ENCODE measurements at places on chromosomes 5 and 9.

GRCh38 chr5:144487761-144488160, 317.1 kb downstream of the KCTD16 start:
- no peak for DNase-seq

DNA sequence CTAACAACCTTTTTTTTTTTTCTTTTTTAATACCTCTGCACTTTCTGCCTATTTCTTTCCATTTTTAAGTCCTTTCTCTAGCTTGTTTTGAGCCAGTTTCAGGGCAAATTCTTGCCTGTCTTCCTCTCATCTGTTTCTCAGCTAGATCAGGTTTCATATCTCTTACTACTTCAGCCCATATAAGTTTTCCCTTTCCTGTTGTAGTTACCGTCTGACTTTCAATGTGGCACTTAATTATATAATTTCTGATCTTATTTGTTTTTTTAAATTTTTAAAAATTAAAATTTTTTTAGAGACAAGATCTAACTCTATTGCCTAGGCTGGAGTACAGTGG, 104.7 kb upstream of the ELL2 start:
- DNase-seq: no peak

GRCh38 chr9:136777359-136777758, 13.0 kb upstream of the LCN15 start:
- DNase-seq: no peak

GRCh38 chr5:55498457-55498856, 36.3 kb downstream of the PLPP1 start:
- DNase-seq: no peak

DNA sequence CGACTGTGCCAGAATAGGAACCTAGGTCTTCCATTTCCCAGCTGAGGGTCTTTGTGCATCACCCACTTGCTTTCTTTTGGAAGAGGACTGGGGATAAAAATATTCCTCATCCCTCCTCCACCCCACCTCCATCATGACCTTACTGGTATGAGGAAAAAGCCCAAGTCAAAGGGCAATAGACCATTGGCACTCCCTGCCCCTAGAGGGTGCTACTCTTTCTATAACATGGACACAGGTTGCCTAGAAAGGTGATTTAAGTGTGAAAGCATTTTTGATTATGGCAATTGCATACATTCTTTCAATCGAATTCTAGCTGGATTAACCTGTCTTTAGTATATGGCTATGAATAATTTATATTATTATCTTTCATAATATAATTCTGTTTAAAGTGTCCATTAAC, 22.8 kb upstream of the ZNF618 start:
- DNase-seq: no peak

DNA sequence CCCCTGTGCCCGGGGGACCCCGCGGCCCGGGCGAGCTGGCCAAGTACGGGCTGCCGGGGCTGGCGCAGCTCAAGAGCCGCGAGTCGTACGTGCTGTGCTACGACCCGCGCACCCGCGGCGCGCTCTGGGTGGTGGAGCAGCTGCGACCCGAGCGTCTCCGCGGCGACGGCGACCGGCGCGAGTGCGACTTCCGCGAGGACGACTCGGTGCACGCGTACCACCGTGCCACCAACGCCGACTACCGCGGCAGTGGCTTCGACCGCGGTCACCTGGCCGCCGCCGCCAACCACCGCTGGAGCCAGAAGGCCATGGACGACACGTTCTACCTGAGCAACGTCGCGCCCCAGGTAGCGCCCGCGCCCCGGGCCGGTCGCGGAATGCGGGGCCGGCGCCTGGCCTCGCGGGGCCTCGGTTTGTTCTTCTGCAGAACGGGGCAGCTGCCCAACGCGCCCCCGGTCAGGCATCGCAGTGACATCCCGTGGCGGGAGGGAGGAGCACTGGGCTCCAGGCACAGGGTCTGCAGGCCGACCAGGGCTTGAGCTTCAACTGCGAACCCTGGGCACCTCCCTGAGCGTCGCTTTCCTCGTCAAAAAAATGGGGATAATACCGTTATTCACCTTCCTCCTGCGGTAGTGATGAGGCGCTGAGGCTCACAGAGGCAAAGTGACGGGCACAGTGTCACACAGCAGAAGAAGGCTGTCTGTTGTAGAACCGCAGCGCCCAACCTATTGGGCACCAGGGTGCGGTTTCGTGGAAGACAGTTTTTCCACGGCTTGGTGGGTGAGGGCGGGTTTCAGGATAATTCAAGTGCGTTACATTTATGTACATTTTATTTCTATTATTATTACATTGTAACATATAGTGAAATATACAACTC, 777 bp downstream of the ENDOG start:
- peak; percentile 39 for DNase-seq

DNA sequence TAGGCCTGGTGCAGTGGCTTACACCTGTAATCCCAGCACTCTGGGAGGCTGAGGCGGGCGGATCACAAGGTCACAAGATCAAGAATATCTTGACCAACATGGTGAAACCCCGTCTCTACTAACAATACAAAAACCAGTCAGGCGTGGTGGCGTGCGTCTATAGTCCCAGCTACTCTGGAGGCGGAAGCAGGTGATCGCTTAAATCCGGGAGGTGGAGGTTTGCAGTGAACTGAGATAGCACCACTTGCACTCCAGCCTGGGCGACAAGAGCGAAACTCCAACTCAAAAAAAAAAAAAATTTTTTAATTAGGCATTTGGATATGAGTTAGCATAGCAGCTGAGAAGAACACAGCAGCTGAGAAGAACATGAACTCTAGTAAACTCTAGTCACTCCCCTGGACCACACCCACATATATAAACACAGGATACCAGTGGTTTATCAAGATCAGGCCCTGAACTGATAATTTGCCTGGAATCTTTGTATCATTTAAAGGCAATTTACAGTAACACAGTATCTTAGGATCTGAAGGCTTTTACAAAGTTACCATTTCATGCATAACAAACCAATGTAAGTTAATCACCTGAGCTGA, 4.6 kb upstream of the UGCG start:
- no peak for DNase-seq

- DNase-seq: no peak
Observed at GRCh38 chr9:83677596-83677995, 30.2 kb downstream of the UBQLN1 start.

DNA sequence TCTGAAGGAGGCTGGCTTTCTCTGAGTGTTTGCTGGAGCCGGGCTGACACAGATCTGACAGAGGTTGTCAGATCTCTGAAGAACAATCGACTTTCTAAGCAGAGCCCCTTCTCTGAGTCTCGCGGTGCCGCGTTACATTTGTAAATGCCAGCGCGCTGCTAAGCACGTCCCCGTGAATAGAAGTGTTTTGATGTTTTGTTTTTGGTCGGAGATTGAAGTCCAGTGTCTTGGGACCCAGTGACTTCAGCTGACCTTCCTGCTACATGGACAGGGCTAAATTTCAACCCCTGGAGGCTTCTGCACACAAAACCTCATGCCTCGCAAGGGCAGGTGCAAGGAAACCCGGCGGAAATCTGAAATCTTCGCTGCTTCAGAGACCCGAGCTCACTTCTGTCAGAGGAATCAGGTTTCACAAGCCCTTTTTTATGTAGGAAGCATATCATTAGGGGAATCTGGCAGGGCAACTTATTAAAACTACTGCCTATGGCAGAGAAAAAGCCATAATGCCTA, 27.2 kb downstream of the NEUROG1 start:
- no peak for DNase-seq

DNA sequence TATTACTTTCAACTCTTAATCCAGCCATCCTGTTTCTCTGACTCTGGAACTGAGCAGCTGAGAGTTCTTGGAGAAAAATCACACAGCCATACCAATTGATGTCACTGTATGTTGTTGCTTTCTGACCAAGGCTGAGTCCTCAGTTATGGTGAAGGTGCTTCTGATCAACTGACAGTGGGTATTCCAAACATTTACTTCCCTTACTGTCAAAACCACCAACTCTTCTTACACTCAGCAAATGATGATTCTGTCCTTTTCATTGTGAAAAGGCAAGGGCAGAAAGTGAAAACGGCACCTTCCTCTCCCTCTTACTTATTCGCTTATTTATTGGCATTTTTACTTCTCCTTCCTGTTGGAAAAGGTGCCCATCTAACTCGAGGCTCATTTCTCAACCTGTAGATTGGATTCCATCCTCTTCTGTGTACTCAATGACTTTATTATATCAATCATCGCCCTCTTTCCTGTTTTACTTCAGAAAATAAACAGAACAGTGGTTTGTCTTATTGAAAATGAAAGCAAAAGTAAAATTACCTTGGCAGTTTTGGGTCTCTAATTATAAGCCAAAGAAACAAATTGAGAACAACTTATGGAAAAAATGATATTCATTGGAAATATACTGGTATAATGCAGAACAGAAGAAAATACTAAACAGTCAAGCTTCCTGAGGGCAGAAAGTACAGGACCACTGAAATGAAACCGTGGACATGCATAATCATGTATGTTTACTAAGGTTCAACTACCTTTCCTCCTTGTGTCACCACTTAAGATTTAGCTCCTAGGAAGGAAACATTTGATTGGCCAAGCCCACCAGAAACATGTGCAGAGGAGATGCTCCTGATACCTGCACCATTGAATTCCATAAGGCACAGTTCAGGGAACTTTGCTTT, 104.5 kb upstream of the CHD1 start:
- peak; percentile 12 for DNase-seq

GRCh38 chr5:112906637-112907036, 15.4 kb downstream of the REEP5 start:
- no peak for DNase-seq

DNA sequence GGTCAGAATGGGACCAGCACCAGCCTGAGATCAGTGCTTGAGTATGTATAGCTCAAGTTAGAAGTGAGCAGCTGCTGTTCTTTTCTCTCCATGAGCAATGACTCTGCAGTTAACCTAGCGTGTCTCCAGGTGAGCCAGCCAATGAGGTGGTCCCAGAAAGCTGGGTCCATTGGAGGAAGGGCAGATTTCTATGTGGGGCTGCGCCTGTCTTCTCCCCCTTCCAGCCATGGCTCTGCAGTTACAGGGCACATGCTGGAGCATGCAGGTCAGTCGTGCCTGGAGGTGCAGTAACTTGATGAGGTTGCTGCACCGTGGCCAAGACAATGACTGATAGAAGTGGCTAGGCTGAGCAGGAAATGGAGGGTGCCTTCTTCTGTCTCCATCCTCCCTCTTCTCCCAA, 29.6 kb upstream of the CXCL14 start:
- DNase-seq: no peak

Measured in globus pallidus (tissue), 1 donor.